ENCODE measurements at places on chromosomes 2 and 18. TPM values are rescaled to one million over a fixed set of nuclear protein-coding genes. Genes with fewer than 3 reads are reported as not detected.

DNA sequence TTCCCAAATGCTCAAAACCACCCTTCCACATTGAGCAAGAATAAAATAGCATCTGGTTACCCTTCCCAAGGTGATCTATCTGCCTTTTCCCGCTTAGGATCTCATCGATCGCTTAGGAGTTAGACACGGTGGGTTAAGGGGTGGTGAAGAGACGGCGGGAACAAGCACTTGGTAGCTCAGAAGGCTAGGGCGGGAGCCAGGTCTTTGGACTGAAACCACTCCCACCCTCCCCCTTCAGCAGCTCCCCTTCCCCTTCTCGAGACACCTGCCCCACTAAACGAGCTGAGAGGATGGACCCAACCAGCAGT lies 513 bp downstream of the THOC1 start:
- no peak for DNase-seq

DNA sequence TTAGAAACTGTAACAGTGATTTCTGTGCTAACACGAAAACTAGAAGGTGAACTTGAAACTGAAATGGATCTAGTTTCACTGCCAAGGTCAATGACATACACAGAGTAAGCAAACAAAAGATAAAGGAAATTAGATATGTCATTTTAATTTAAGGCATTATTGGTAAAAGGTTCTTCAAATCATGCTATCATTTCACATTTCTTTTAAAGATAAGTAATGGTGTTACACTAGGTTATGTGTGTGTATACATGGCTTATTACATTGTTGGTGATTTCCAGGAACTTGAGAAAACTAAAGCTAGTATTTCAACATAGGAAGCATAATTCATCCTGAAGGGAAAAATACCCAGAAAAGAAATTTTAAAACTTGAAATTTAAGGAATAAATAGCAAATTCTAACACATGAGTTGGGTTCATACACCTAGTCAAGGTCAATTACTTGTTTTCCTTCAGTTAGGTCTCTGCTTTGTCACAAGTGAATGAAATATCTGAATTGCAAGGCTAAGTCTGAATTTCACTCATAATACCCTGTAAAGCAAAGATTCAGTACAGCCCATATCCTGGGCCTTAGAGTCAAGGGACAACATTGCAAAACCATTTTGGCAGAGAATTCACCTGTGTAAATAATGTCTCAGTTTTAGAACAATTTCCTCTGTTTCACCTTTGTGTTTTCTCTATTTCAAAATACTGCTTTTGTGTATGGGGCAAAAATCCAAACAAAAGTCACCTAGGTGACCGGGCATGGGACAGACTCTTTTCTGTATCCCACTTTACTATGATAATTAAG lies 141.6 kb downstream of the SRBD1 start:
- no peak for DNase-seq

The CCDC68 gene
- total RNA-seq = 5.1 TPM

The CFAP221 gene
- total RNA-seq = 1.0 TPM

The SIX3 gene
- total RNA-seq = not detected

The TXNDC2 gene
- total RNA-seq = not detected

The LDLRAD4 gene
- total RNA-seq = 43.3 TPM

- DNase-seq = no peak
Measured at GRCh38 chr2:214550786-214551185, 139.9 kb downstream of the VWC2L start.

The CPLX4 gene
- total RNA-seq = not detected

The NDC80 gene
- total RNA-seq = 0.55 TPM

DNA sequence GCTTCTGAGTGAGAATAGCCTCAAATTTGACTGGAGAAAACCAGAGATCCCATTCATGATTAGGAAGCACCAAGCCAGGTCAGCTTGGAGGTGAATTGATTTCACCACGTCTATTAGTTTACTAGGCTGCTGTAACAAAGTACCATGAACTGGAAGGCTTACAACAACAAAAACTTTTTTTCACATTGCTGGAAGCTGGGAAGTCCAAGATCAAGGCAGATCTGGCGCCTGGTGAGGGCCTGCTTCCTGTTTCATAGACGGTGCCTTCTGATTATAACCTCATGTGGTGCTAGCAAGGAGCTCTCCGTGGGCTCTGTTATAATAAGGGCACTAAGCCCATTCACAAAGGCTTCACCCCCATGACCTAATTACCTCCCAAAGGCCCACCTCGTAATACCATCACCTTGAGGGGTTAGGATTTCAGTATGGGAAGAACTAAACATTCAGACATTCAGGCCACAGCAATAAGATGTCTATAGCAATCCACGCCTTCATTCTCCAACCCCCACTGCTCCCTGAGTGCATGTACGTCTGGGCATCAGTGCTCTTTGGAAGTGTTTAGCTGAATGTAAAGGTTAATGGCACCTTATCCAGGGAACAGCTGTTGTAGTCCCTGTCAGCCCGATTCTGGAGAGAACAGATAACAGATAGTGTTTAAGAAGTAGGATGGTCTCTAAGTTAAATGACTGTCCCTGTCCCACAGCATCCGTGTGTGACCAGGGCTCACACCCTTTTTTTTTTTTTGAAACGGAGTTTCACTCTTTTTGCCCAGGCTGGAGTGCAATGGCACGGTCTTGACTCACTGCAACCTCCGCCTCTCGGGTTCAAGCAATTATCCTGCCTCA lies 89.2 kb downstream of the SOCS6 start:
- no peak for DNase-seq

DNA sequence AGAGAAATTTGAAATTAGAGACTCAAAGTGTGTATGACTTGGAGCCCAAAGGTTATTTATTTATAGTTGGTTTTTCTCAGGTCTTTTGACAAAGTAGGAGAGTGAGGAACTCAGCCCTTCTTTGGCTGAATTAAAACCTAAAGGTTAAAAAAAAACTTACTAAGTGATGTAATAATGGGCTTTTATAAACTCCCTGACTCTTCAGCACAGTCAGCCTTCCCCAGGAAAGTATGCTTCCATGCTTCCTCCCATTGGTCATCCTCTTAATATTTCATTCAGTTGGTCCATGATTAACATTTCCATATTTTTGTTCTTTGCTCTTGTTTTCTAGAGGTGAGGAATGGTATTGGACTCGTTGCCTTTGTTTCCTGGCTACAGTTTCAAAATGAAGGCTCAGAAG lies 7.2 kb downstream of the ARPC2 start:
- no peak for DNase-seq

DNA sequence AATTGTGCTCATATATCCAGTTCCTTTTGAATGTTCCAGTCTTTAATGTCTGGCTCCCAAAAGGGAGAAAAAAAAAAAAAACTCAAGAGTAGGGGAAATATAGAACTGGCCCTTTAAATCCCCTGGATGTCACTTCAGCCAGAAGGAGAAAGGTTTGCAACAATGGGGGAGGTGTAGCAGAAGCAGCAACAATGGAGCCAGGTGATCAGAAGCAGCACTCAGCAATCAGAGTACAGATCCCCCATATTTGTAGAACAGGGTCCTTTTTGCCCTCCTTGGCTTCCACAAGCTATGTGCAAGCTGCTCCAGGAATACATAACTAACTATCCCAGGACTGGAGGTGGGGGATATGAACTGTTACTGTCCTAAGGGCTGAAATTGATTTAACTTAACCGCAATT lies 25.8 kb upstream of the ZNF397 start:
- no peak for DNase-seq

Measured in left ventricle myocardium inferior (tissue), 1 donor.